ENCODE measurements at places on chromosomes 13 and 19.

GRCh38 chr19:17922138-17922537 is 10.7 kb upstream of the CCDC124 start:
- no peak for DNase-seq

- DNase-seq: no peak
Measured at GRCh38 chr19:29532956-29533355, 7.2 kb downstream of the VSTM2B start.

DNA sequence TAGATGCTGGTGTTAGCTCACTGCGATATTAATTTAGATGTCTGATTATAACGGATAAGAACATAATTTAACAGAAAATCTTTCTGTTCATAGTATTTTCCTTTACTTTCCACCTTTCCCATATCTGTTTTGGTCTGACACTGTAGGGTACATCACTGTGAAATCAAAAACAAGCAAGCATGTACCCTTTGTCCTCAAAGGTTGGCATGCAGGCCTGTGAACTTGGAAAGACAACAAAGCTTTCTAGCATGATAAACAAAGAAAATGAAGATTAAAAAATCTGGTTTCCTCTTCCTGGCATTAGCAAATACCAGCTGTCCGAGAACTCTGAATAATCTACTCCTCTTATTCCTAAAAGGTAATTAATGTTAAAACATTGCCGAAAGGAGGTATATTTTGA is 31.6 kb downstream of the THSD1 start:
- DNase-seq: no peak

DNA sequence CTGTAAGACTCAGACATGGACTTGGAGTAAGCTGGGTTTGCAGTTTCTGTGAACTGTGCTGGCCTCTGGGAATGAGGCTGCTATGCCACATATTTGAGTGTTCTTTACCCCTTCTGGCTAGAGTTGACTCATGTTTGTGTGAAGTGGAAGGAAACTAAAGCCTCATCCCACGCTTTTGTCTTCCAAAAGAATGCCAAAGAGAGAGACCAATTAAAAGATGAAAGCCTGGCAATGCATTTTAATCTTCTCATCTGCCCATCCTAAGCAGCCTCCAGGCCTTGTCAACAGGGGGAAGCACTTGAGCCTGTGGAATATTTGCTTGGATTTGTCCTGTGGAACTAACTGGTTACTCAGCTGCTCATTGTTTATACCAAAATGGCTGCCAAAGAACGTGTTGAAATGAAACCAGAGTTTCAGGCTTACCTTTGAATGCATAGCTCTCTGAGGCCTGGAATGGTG is 49.1 kb downstream of the LMO7 start:
- no peak for DNase-seq

- peak; percentile 48 for DNase-seq
Measured at GRCh38 chr19:4369888-4370260, 26.5 kb downstream of the MPND start.

DNA sequence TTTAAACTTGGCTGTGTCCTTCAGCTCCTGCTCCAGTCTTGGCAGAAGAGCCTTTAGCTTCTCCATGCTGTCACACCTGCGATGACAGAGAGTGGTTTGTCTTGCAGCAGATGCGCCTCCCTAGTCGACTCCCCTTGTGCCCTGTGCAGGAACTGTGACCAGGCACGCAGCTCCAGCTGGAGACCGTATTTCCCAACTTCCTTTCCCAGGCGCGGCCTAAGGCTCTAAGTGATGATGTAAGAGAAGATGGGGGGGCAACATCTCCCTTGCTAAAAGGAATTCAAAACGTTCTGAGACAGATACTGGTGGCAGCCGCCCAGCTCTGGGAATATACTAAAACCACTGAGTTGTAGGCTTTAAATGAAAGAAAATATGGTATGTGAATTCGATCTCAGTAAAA is 16.3 kb downstream of the DCUN1D2 start:
- no peak for DNase-seq

DNA sequence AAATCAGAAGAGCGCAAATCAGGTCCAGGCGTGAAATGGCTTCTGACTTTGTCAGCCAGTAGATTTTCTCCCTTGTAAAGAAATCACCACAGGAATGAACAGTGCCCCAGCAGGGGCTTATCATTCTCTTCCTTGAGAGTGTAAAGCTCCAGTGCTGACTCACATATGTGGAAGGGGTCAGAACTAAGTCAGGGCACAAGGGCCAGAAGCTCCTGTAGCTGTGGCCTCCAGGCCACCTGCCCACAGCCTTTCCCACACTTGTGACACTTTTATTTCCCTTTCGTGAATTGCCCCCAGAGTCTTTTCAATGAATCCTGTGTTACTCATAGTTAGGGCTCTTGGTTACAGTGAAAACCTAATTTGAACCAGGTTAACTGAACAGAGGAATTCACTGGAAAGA is 99.6 kb downstream of the SUCLA2 start:
- DNase-seq: no peak

DNA sequence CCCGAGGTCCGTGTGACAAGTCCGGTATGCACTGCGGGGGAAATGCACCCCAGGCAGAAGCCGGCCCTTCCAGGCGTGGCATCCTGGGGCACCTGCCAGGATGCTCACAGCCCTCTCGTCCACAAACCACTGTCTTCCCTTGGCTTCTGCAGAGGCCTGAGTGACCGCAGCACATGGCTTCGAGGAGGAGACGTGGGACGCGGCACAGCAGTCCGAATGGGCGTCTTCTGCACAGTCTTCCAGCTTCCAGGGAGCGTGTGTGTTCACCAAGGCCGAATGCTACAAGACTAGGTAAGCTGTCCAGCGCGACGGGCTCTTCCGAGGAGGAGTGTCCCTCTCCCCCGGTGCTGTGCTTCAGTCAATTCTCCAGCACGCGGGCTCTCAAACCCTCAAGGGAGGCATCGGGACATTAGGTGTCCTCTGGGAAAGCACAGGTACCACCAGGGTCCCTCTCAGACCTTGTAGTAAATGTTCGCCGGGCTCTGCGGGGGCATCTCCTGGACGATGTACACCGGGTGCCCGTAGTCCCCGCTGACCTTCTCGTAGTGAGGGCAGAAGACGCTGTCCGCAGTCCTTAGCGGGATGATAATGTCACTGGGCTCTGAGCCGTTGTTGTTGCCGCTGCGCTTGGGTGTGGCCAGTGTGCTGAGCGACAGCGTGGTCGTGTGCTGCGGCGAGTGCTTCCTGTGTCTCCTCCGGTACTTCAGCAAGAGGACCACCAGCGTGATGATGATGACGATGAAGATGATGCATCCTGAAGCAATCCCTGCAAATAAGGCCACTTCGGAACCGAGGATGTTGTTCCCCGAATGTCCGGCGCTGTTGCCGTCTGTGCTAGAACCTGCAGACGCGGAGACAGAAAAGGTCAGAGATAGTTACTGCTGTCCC is 42.6 kb downstream of the EFNB2 start:
- no peak for DNase-seq

Data from stimulated activated CD4-positive, alpha-beta T cell treated with anti-CD3 and anti-CD28 coated beads, Interleukin-1b, Interleukin-23, amount 100 ng/mL, for 1 hour (primary cell).